ENCODE measurements at places on chromosomes 2 and 18.

- peak; percentile 59 for DNase-seq
These were observed 82.4 kb downstream of the CTIF start for GRCh38 chr18:48621240-48621639.

- no peak for DNase-seq
These were observed 30.0 kb upstream of the CCNYL1 start for GRCh38 chr2:207681431-207681830.

DNA sequence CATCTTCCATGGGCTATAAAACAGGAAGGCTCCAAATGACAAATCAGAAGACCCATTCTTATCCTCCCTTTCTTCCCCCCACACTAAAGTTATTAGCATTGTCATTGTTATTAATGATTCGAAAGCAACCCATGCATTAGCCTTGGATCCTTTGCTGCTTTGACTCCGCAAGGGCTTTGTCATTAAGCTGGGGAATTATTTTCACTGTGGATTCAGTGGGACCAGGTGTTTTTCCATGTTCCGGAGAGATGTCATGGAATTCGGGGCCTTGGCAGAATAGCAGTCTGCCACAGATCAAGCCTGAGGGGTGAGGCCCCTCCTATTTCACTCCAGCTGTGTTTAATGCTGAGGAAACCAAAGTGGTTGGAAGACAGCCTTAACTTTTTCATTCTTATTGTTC lies 357.1 kb downstream of the EN1 start:
- DNase-seq: no peak

GRCh38 chr18:23902396-23902795 lies 112.2 kb upstream of the TTC39C start:
- DNase-seq: no peak

GRCh38 chr2:209495855-209496585 lies 72.2 kb downstream of the MAP2 start:
- peak; percentile 95 for DNase-seq

GRCh38 chr18:26470011-26470637 lies 78.2 kb downstream of the KCTD1 start:
- DNase-seq: peak; percentile 76

DNA sequence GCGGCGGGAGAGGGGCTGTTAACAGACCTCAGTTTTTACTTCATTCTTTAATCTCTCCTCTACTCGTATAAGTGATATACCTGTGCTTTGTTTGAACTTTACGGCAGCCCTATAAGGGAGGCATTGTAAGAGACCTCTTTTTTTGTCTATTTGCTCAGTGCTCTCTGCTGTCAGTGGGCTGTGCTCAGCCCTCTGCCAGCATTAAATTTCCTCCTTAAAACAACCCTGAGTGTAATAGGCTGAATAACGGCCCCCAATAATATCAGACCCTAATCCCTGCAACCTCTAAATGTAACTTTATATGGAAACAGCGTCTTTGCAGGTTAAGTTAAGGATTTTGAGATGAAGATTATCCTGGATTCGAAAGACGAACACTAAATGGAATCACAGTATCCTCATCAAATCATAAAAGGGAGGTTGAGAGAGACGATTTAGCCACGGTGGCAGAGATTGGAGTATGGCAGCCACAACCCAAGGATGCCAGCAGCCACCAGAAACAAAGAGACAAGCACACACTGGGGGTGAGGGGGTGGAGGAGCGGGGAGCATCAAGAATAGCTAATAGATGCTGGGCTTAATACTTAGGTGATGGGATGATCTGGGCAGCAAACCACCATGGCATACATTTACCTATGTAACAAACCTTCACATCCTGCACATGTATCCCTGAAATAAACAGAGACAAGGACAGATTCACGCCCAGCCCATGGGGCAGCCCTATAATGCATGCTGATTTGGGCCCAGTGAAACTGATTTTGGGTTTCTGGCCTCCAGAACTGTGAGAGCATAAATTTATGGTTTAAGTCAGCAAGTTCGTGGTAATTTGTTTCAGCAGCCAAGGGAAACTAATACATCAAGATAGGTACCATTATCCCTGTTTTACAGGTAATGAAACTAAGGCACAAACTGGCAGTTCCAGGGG lies 894 bp upstream of the FARSB start:
- DNase-seq: no peak

GRCh38 chr18:37456873-37457272 lies 108.7 kb downstream of the CELF4 start:
- no peak for DNase-seq

- no peak for DNase-seq
These were observed 309.9 kb upstream of the RAB12 start for GRCh38 chr18:8299054-8299980.

- DNase-seq: no peak
These were observed 92.7 kb downstream of the FARSB start for GRCh38 chr2:222563106-222563718.

DNA sequence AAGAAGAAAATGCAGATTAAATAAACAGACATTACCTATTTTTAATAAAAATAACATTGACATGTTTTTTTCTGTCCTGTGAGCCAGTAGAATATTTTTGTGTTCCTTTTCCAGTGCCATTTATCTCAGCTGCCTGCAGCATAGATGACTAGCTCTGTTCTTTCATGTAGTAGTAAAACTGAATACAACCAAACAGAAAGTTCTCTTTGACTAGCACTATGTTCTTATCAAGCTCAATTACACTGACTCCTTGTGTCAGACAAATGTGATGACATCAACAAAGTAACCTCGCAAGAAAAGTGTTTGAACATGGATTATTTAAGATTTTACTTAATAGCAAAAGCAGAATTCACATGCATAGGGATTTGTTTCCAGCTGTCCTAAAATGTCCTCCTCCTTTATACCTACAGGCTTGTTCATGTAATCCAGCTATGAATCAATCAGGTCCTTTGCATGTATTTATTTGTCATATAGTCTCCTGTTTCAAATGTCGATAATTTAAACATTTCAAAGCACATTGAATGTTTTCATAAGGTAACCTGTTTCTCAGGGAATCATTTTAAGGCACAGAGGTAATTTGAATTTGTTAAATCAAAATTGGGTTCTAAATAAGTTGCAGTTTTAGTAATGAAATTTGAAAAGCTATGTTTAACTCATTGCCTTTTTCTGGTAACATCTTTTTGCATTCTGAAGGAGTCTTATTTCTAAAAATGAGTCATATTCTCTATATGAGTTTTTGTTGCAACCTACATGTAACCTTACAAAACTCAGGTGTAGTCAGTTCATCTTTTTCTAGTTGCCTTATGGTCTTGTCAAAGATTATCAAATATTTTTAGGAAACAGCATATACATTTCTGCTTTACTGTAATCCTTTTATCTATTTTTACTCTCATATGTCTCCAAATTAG lies 215.3 kb upstream of the GULP1 start:
- peak; percentile 9 for DNase-seq

- peak; percentile 47 for DNase-seq
These were observed 742 bp downstream of the PXDN start for GRCh38 chr2:1743396-1744150.

DNA sequence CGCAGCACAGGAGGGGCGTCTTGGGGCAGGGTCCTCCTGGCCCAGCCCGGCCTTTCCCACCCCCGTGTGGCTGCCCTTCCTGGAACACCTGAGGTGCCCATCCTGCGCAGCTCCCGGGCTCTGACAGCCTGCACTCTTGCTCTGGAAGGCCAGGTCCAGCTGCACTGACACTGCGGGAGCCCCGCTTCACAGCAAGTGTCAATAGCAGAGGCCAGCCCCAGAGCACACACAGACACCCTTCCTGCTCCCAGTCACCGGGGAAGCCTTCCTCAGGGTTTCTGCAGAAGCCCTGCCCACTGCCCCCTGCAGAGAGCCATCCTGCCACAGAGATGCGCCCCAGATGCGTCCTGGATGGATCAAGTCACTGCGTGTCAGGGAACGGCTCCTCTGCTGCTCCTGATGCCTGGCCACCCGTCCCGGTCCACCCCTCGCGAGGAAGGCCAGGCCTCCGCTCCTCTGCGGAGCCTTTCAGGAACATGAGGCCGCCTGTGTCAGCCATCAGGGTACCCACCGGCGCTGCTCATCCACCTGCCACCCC lies 519.2 kb upstream of the MYT1L start:
- DNase-seq: no peak

- no peak for DNase-seq
These were observed 112.6 kb upstream of the MCFD2 start for GRCh38 chr2:47028171-47028570.

DNA sequence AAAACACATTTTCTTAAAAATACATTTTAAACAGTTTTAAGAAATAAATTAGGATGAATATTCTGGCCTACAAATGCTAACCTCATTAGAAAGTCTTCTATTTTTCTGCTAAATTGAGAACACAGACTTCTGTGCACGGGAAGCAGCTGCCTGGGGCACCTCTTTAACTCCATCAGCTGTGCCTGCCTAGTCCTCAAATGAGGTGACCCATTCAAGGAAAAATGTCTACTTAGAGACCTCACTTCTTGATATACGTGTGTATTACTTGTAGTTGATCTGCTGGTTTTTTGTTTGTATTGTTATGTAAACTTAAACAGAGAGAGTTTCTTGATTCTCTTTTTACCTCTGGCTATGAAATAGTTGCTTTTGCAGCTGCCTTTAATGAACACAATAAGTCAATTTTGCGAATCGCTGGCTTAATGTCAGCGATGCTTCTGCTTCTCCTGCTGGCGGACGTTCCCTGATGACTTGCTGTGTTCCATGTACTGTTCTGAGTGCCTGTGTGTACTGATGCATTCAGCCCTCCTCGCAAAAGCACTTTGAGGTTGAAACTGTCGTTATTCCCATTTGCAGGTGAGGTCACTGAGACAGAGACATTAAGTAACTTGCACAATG lies 88.7 kb upstream of the TXNDC2 start:
- DNase-seq: no peak

- no peak for DNase-seq
These were observed 32.3 kb downstream of the EVA1A start for GRCh38 chr2:75528221-75528977.

- no peak for DNase-seq
These were observed 145.9 kb downstream of the RTP5 start for GRCh38 chr2:242015108-242016065.

- DNase-seq: no peak
These were observed 32.6 kb downstream of the BIN1 start for GRCh38 chr2:127074358-127074757.

GRCh38 chr2:96868555-96869280 lies 1.2 kb downstream of the SEMA4C start:
- peak; percentile 90 for DNase-seq

GRCh38 chr18:74013955-74014354 lies 133.7 kb downstream of the FBXO15 start:
- DNase-seq: peak; percentile 3

DNA sequence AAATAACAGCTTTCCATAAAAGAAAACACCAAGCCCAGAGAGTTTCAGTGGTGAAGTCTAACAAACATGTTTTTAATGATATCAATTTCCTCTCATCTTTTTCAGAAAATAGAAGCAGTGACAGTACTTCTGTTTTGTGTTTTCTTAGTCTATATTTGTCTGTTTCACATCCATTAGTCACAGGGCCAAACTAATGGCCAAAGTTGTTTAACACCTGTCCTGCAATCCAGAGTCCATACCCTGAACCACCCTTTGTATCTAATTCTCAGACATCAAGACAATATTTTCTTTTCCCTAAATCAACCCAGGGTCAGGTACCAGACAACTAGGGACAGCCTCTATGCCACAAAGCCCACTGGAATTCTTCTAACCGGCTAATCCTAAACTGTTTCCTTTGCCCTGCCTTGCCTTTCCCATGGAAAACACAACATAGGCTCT lies 25.9 kb downstream of the TMSB10 start:
- peak; percentile 26 for DNase-seq

- no peak for DNase-seq
These were observed 483 bp upstream of the FHL2 start for GRCh38 chr2:105399207-105399861.

- DNase-seq: no peak
These were observed 92.6 kb downstream of the RIT2 start for GRCh38 chr18:43022874-43023273.

- DNase-seq: peak; percentile 89
These were observed 221.7 kb downstream of the PAX3 start for GRCh38 chr2:222076973-222077690.

DNA sequence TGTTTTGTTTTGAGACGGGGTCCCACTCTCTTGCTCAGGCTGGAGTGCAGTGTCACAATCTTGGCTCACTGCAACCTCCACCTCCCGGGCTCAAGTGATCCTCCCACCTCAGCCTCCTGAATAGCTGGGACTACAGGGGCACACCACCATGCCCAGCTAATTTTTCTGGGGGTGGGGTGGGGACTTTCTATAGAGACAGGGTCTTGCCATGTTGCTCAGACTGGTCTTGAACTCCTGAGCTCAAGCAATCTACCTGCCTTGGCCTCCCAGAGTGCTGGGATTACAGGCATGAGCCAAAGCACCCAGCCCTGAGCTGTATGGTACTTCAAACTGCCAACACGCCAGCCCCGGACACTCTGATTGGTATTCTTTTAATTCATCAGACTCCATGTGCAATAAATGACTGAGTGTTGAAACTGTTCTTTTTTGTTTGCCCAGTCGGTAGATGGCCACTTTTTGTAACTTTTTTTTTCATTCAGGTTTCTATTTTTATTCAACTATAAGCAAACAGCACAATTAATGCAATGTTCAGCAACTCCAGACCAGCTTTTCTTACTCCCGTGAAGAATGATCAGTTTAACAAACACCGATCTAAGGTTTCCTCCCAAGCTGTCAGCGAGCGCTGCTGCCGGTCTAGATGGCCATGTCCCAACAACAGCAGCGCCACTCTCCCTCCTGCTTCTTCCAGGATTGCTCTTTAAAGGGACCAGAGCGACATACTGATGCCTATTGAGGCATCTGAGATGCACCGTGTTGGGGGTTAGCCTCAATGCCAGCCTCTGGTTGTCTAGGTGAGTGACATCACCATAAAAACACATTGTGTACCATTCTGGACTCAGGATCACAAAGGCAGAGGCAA lies 12.5 kb upstream of the TGOLN2 start:
- no peak for DNase-seq

DNA sequence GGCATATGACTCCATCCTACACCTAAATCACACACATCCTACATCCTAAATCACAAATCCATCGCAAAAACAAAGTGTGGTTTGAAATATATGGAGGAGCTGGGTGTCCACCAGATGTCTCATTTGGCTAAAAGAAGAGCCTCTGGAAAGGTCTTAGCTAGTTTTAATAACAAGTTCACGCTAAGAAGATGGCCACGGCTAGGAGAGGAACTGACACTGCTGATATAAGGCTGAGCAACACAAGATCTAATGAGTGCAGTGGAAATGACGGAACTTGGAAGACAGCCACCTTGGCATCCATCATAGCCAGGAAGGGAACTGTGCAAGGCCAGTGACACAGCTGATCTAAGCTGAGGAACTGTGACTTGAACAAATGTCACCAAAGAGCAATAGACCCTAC lies 60.0 kb upstream of the AGAP1 start:
- peak; percentile 22 for DNase-seq

DNA sequence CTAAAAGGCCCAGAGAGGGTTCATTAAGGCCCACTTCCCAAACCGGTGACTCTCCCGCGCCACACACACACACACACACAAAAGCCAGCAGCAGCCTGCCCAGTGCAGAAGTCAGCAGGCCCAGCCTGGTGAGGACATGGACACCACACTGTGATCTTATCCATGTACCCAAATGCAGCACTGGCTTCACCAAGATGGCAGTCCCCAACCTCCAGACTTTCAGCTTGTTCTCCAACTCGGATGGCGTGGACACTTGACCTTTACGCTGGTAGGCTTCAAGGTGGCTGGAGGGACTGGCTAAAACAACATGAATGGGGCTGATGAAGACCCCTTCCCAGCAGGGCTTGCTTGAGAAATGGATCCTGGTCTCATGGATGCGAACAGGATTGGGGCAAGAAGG lies 50.4 kb downstream of the TNS1 start:
- DNase-seq: no peak
